ENCODE measurements at places on chromosomes 11 and 22.

DNA sequence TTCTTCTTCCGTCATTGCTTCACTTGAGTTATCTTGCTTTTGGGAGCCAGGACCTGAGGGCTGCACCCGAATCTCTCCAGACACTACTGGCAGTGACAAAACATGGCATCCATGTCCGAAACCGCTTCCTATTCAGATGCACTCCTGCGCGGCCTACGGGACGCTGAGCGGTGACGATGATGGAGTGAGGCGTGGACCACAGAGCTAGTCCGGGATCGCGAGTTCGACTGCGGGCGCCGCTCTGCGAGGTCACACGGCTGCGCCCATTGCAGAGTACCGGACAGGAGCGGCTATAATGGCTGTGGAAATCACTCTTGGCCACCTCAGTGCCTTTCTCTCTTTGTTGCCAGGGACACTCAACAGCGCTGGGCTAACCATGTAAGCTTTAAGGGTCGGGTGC, 453.8 kb upstream of the CNTN5 start:
- DNase-seq = no peak

DNA sequence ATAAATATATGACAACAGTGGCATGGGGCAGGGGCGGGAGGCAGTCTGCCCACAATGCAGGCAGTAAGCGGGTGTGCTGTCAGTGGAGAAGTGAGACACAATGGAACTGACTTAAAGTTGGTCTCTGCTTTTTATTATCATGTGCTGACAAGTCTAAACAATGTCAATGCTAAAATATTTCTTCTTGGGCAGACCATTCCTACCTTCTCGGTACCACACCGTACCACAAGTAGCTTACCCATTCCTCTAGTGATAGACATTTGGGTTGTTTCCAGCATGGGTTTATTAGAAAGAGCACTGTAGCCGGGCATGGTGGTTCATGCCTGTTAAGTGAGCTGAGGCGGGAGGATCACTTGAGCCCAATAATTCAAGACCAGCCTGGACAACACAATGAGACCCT, 2.6 kb upstream of the CHADL start:
- DNase-seq = no peak

GRCh38 chr22:36017651-36018091, 11.0 kb downstream of the RBFOX2 start:
- DNase-seq = no peak

GRCh38 chr11:31327417-31327816, 42.1 kb downstream of the DCDC1 start:
- DNase-seq = no peak

Measured in stimulated activated CD8-positive, alpha-beta memory T cell treated with anti-CD3 and anti-CD28 coated beads, Interleukin-4, amount 100 ng/mL, for 4 hours (primary cell).